Esophagus squamous epithelium (tissue), 5 donors: ENCODE measurements at places on chromosomes 4 and X. TPM values are rescaled to one million over a fixed set of nuclear protein-coding genes. Genes with fewer than 3 reads are reported as not detected.

- no peaks in the 10 kb centered on the region for H3K36me3 ChIP-seq
- no peak overlapping the region for H3K27ac ChIP-seq
- H3K4me1 ChIP-seq = no peaks in the 10 kb centered on the region
- no peak overlapping the region for H3K4me3 ChIP-seq
Observed at GRCh38 chr4:8641931-8642650, 49.5 kb downstream of the CPZ start.

- H3K4me3 ChIP-seq = no peak overlapping the region
- H3K36me3 ChIP-seq = no peaks in the 10 kb centered on the region
- no peaks in the 10 kb centered on the region for H3K4me1 ChIP-seq
Observed at GRCh38 chr4:127936974-127937373, 28.0 kb downstream of the MFSD8 start.

GAGE2A gene
- not detected for total RNA-seq

HSD17B13 gene
- not detected for total RNA-seq

GRCh38 chr4:147916351-147916750 is 184.5 kb downstream of the ARHGAP10 start:
- H3K27ac ChIP-seq = no peak overlapping the region
- H3K27me3 ChIP-seq = no peaks in the 10 kb centered on the region
- H3K4me3 ChIP-seq = no peak overlapping the region
- no peaks in the 10 kb centered on the region for H3K36me3 ChIP-seq
- no peak for DNase-seq

- H3K27ac ChIP-seq = no peak overlapping the region
- DNase-seq = no peak
- H3K27me3 ChIP-seq = no peaks in the 10 kb centered on the region
- H3K36me3 ChIP-seq = no peaks in the 10 kb centered on the region
- no peak overlapping the region for H3K4me3 ChIP-seq
Observed at GRCh38 chr4:141580523-141580922, 55.9 kb upstream of the IL15 start.

DNA sequence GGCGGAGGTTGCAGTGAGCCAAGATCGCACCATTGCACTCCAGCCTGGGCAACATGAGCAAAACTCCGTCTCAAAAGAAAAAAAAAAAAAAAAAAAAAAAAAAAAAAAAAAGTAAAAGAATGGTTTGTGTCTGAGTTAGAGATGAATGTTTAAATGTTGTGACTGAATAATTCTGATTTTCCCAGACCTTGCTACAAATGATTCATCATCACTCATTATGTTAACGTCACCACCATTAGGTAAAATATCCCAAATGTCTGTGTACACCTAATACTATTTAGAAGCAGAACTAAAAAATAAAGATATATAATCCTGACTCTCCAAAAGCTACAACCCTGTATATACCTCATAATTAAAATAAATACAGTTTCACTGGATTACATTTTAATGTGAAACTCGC is 70.8 kb downstream of the HHIP start:
- no peaks in the 10 kb centered on the region for H3K36me3 ChIP-seq
- H3K27me3 ChIP-seq = no peaks in the 10 kb centered on the region
- DNase-seq = no peak
- no peaks in the 10 kb centered on the region for H3K4me1 ChIP-seq
- no peak overlapping the region for H3K27ac ChIP-seq

KLB gene
- total RNA-seq = 0.38 TPM

H2BW2 gene
- not detected for total RNA-seq

DNA sequence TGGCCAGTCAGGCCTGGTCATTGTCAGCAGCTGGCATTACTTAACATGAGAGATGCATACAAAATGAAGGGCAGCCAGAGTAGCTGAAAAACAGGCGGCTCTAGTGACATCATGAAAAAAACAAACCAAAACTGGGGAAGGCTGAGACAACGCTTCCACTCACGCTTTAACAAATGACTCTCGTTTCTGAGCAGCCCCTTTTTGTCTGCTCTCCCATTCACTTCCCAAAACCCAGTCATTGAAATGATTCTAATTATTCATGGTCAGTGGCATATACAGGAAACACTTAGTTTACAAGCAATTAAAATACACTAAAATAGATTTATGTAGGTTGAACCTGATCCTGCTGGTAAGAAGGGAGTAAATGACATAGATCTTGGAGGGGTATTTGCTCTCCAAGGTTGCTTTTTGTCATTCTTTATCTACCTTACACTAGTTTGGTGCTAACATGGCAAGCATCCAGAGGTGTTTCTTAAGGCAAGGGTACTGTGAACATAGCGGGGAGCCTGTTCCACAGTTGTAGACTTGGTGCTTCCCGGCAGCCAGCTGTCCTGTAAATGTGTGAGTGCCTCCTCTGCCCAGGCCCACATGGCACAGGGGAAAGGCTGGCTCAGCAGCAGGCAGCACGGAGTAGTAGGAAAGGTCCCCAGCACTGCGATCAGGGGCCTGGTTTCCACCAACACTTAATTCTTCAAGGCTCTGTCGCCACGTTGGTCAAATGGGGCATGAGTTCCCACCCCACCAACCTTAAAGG is 61.2 kb upstream of the CITED1 start:
- no peaks in the 10 kb centered on the region for H3K36me3 ChIP-seq
- no peaks in the 10 kb centered on the region for H3K27me3 ChIP-seq
- no peak overlapping the region for H3K27ac ChIP-seq
- H3K4me3 ChIP-seq = no peak overlapping the region
- no peaks in the 10 kb centered on the region for H3K4me1 ChIP-seq

GRCh38 chrX:153973127-153974002 is 811 bp downstream of the TMEM187 start:
- H3K27ac ChIP-seq = peak overlapping the region; percentile 99
- H3K27me3 ChIP-seq = no peaks in the 10 kb centered on the region
- H3K4me3 ChIP-seq = peak overlapping the region; percentile 86
- H3K4me1 ChIP-seq = peaks cover 22% of the 10 kb centered on the region
- no peaks in the 10 kb centered on the region for H3K36me3 ChIP-seq

PDGFC gene
- 10.1 TPM for total RNA-seq

SOD3 gene
- total RNA-seq = 39.6 TPM

- H3K27me3 ChIP-seq = no peaks in the 10 kb centered on the region
- DNase-seq = no peak
- H3K4me3 ChIP-seq = no peak overlapping the region
- H3K27ac ChIP-seq = no peak overlapping the region
- H3K4me1 ChIP-seq = no peaks in the 10 kb centered on the region
- H3K36me3 ChIP-seq = peaks cover 5% of the 10 kb centered on the region
Observed at GRCh38 chrX:70498129-70498528, 53.5 kb downstream of the DLG3 start.

DNA sequence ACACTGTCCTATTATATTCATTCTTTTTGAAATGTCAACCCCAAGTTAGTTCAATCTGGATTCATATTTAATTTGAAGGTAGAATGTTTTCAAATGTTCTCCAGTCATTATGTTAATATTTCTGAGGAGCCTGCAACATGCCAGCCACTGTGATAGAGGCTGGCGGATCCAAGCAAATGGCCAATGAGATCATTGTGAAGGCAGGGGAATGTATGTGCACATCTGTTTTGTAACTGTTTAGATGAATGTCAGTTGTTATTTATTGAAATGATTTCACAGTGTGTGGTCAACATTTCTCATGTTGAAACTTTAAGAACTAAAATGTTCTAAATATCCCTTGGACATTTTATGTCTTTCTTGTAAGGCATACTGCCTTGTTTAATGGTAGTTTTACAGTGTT is 1.6 kb downstream of the CXCL1 start:
- peak overlapping the region; percentile 49 for H3K4me3 ChIP-seq
- H3K27ac ChIP-seq = peak overlapping the region; percentile 80
- H3K4me1 ChIP-seq = no peaks in the 10 kb centered on the region

NLGN4X gene
- 0.22 TPM for total RNA-seq

ATP2B3 gene
- not detected for total RNA-seq

- no peak for DNase-seq
- no peaks in the 10 kb centered on the region for H3K36me3 ChIP-seq
- H3K4me3 ChIP-seq = no peak overlapping the region
- H3K27me3 ChIP-seq = no peaks in the 10 kb centered on the region
Observed at GRCh38 chrX:155000841-155001240, 21.7 kb downstream of the F8 start.

SUPT20HL2 gene
- not detected for total RNA-seq

DNA sequence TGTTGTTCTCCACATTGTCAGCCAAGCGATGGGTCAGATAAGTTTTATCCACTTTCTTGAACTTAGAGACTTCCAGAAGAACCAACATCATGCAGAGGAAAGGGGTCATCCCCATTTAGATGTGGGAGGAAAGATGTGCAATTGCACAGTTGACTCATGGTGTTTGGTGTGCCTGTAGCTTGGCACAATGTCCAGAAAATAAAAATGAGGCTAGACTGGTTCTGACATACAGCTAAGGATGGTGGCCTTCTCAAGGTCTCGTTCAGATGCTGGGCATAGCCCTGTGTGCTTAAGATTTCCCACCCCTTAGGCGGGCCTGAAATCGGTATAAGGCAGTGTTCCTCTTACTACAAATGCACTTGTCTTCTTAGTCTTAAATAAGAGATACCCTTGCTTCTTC is 101.1 kb downstream of the PCDH7 start:
- H3K36me3 ChIP-seq = no peaks in the 10 kb centered on the region
- no peak for DNase-seq
- H3K4me3 ChIP-seq = no peak overlapping the region
- peaks cover 3% of the 10 kb centered on the region for H3K4me1 ChIP-seq
- H3K27me3 ChIP-seq = no peaks in the 10 kb centered on the region
- no peak overlapping the region for H3K27ac ChIP-seq

GRCh38 chrX:94524867-94525266 is 850.9 kb downstream of the FAM133A start:
- DNase-seq = no peak
- H3K36me3 ChIP-seq = no peaks in the 10 kb centered on the region
- H3K27ac ChIP-seq = no peak overlapping the region
- H3K27me3 ChIP-seq = no peaks in the 10 kb centered on the region
- no peaks in the 10 kb centered on the region for H3K4me1 ChIP-seq
